ENCODE measurements at places on chromosomes 1 and 21.

GRCh38 chr1:228404107-228404720 lies 2.4 kb downstream of the TRIM11 start:
- DNase-seq: no peak

GRCh38 chr1:39250460-39251240 lies 46.2 kb downstream of the MACF1 start:
- DNase-seq: no peak

DNA sequence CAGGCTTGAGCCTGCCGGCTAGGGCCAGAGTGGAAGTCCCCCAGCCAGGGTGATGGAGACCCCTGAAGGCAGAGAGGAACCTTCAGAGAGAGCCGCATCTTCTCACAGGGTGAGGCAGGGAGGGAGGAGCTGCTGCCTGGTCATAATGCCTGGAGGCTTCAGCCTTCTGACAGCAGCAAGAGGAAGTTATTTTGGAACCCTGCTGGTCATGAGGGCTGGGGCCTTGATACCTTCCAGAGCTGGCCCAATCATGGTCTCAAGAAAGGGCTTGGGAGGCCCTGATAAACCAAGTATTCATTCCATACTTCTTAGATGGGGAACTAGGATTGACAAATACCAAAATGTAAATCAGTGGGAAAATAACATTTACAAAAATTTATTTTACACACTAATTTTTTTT lies 26.6 kb upstream of the MPZL1 start:
- DNase-seq: no peak

DNA sequence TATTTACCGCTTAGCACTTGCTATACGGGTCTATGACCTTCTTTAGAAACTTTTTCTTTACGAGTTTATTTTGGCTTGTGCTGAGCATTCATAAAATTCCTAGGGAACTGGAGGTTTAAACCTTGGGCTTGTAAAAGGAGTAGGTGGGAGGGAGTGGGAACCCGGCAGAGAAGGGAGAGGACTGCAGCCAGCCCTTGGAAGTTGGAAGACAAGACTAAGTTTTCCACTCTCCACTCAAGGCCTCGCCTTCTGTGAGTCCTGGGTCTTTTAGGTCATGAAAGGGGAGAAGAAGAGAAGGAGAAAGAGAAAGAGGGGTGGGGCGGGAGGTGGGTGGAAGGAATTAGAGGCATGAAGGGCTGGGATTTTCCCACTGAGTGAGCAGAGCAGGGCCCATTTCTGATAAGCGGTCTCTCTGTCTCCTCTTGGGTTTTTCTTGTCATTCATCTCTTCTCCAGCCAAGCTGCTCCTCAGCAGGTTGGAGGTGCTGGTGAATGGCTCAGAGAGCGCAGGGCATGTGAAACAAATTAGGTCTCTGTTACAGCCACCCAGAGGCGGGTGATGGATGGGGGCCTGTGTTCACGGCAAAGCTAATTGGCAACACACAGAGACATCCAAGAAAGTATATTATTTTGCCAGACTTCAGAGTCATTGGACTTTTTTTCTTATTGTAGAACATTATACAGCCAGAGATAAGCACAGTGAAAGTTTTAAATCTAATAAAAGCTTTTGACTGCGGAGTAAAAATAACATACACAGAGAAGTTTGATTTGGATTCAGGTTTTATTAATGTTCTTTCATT lies 247.3 kb downstream of the FOXD2 start:
- DNase-seq: no peak

GRCh38 chr1:12375133-12375829 lies 145.5 kb downstream of the VPS13D start:
- no peak for DNase-seq

DNA sequence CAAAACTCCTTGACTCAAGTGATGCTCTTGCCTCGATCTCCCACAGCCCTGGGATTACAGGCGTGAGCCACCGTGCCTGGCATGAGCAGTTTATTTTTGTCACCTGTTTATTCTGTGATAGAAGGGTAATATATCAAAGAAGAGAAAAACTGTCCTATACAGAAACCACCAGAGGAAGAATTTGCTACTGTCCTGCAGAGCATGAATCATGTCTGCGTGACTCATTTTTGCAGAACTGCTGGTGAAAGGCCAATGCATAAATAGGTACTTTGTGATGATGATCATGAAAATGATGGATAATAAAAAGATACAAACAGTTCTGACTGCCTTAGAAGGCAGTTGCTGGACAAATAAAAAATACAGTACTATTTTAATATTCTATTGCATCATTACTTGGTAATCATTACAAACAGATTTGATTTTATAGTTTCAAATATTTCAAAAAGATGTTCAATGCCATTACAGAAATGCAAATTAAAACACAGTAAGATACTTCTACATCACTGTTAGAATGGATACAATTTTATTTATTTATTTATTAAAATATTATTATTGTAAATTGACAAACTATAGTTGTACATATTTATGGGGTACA lies 26.5 kb downstream of the RIPPLY3 start:
- DNase-seq: no peak

GRCh38 chr1:154497026-154497806 lies 4.8 kb upstream of the TDRD10 start:
- peak; percentile 49 for DNase-seq

- DNase-seq: no peak
Observed at GRCh38 chr1:173473599-173474011, 3.5 kb upstream of the PRDX6 start.

- DNase-seq: no peak
Observed at GRCh38 chr1:173408886-173409285, 68.2 kb upstream of the PRDX6 start.

DNA sequence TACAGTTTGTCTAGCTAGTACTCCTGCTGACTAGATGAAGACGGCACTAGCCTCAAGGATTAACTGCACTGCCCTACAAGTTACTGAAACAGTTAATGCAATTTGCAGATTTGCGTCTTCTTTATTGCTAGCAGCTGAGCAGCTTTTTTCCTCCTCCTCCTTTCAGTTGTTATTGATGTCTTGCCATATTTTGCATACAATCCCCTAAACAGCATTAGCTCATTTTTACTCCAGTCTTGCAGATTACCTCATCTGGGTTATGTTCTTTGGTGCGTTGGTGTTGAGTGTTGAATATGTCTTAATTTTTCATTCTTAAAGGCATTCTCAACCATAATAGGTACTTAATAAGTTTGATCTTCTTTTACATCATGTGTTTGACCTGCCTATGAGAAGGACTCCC lies 363.4 kb upstream of the LYPLAL1 start:
- DNase-seq: no peak

GRCh38 chr1:154955039-154955717 lies 721 bp downstream of the PBXIP1 start:
- DNase-seq: peak; percentile 58

GRCh38 chr1:97841338-97841737 lies 79.5 kb downstream of the DPYD start:
- DNase-seq: no peak

DNA sequence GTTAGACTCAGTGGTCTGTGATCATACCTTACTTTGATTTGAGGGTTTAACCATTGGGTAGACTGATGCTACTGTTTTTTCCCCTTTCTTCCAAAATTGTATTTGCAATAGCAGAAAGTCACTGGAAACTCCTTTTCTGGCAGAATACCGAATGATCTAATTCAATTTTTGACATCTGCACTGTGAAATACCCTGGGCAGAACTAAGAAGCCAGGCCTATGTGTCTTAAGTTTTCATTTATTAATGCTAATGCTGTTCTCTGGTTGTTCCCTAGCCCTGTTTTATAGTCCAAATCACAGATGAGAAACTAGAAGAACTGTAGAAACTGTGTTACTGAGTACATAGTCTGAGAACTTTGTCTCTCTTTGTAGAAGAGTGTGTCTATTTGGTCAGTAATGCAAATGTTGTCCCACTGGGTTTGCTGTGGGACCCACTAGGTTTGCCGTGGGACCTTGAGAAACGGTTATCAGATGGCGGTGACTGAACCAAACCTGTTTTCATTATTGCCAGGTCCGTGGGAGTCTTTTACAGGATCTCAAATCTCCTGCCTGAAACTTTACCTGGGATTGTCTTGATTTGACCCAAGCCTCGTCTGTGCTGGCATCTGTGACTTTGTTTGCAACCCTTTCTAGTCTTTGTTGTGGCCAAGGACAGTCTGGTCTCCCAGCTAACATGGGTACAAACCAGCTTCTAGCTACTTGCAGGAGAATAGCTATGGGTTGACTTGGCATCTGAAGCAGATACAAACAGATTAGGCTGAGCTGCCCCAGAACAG lies 41.4 kb downstream of the PEX14 start:
- DNase-seq: no peak

DNA sequence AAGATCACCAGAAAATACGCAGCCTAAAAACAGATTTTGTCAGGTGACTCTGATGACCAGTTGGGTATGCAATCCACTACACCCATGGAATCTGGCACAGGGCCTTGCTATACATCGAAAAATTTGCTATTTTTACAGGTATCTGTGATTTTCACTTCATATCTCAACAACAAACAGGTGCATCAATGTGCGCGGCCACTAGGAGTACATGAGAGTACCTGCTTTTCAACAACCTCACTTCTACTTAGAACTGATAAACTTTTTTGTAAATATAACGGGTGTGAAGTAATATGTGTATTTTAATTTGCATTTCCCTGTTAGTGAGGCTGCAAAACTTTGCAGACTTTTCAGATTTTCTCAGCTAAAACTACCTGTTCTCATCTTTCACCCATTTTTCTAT lies 80.8 kb downstream of the SLC45A1 start:
- DNase-seq: no peak

GRCh38 chr1:168178227-168178637 lies 530 bp upstream of the TIPRL start:
- no peak for DNase-seq

DNA sequence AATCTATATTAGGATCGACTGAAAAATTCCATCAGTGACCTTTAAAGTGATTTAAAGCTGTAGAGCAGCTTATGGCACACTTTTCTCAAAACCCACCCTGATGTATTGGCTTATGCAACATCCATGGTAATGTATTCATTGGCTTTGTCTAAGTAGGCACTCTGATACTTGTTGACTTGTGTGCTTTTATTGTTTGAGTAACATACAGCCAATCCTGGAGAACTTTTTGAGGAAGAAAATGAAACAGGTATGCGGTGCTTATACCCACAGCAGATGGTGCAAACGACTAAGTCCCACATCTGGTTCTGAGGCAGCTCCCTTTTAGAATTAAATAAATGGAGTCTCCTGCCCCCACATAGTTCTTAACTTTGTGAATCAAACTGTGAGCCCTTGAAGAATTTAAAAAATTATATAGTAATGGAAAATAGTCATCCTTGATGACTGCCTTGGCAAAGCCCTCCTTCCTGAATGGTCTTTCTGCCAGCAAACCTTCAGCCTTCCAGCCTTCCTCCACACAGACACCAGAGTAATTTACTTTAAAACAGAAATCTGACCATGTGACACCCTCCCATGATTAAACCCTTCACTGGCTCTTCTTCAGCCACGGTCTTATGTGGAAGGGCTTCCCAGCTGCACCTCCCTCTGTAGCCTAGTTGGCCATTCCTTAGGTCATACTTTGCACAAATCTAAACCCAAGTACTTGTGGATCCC lies 116.0 kb downstream of the BCAR3 start:
- DNase-seq: no peak

GRCh38 chr21:39095681-39096080 lies 87.6 kb downstream of the PSMG1 start:
- no peak for DNase-seq

- DNase-seq: no peak
Observed at GRCh38 chr1:32877211-32878110, 6.7 kb upstream of the FNDC5 start.

DNA sequence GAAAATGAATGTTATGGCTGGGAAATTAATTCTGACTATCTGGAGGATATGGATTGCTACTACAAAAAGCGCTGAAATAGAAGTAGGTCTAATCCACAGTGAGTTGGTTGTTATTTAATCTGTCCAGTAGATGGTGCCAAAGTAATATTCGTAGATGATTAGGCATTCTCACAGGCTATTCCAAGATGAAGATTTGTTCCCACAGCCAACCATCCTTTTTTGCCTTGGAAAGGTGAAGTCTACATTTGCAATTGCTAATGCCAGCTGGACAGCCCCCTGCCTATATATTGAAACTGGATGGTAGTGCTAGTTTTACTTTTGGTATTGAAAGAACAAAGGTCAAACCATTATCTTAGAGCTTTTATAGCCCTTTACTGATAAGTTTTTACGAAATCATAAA lies 43.8 kb downstream of the RBM11 start:
- DNase-seq: no peak

DNA sequence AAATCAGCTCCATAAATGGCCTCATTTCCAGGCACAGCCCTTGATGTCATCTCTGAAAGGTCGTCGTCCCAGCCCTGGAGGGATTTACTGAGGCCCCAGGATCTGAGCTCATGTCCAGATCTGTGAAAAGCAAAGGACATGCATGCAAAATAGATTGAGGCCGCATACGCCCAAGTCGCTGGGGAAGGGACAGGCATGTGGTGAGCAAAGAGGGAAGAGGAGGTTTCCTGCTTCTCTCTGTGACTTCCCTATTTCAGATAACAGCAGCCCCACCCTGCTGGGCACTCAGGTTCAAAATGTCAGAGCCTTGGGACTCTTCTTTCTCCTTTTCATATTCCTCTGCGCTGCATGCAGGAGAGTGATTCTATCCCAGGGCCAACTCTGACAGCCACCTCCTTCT lies 197.2 kb downstream of the ADSS2 start:
- DNase-seq: no peak

DNA sequence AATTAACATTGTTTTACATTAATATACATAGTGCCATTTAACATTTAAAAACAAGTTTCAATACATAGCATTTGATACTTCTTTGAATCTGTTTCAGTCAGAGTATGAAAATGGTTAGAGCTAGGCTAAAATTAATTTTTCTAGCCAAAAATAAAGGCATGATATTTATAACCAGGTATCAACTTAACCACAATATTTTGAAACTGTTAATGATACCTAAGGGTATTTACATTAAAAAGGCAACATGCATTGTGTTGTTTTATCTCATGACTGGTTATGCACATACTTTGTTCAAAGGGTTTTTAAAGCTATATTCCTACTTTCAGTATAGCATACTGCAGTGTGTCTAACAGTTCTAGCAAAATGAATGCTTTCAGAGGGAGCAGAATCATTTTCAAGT lies 130.0 kb downstream of the HS2ST1 start:
- no peak for DNase-seq

DNA sequence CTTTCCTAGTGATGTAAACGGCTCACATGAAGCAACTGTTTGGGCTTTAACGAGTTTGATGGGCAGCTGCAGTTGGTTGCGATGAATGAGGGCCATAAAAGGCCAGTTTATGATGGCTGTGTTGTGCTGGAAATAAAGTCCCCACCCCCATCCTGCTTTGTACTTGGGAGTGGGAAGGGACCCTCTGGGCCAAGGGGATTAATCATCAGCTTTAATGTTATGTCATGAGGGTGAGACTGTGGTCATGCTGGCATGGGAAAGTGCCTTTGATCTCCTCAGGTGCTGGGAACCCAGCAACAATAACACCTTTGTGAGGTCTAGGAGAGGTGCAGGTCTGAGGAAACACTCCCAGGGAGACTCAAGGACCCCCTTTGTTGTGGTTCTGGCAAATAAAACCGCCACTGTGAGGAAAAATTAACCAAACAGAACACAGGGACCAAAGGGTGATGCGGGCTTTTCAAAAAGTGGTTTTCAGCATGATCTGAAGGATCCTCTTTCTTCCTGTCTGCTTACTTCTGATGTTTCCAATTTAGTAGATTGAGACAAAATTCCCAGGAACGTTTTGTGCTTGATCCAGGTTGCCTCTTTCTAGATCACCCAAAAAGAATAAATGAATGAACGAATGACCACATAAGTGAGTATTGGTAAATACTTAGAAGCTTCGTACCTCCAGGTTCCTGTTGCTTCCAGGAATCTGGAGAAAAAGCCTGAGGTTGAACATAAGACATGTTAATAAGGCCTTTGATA lies 257.8 kb upstream of the HOOK1 start:
- no peak for DNase-seq

GRCh38 chr1:88276163-88276562 lies 407.9 kb upstream of the PKN2 start:
- peak; percentile 37 for DNase-seq

Data from GM06990 (cell line).